NCI-H82 (cell line): ENCODE measurements at places on chromosomes 7 and 10.

- DNase-seq = no peak
Measured at GRCh38 chr7:106128836-106129235, 16.7 kb upstream of the SYPL1 start.

GRCh38 chr10:15229268-15229667 lies 60.8 kb upstream of the NMT2 start:
- no peak for DNase-seq

DNA sequence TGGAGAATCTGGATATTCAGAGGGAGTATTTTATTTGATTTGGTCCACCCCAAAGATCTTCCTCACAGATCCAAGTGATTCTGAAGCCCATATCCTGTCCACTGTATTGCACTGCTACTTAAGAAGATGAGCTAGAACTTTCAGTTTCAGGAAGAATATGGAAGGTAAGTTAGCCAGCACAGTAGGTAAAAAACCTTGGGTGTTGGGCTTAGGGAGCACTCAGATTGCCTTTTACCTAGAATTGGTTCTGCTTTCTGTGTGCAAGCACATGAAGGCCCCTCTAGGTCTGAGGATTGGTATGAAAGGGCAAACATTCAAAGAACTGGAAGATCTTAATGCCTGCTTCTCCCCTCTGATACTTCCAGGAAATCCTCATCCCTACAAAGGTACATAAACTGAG lies 146.7 kb upstream of the COL1A2 start:
- no peak for DNase-seq

GRCh38 chr10:36048236-36048635 lies 406.1 kb upstream of the FZD8 start:
- no peak for DNase-seq

DNA sequence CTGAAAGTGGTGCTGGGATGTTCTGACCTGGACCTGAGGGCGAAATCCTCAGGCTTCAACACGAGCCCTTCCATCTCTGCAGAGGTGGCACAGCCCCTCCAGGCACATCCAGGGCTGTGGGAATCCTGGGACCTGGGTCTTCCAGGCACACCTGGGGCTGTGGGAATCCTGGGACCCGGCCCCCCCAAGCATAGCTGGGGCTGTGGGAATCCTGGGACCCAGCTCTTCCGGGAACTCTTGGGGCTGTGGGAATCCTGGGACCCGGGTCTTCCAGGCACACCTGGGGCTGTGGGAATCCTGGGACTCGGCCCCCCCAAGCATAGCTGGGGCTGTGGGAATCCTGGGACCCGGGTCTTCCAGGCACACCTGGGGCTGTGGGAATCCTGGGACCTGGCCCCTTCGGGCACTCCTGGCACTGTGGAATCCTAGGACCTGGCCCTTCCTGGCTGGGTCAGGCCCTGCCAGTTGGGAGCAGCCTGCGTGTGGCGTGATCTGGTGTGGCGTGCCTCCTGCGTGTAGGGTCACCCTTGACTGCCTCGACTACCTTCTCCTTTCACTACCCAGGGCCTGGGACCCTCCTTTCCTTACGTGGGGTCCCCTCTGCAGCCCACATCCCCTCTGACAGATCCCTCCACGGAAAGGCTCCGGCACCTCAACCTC lies 124.0 kb downstream of the WDR37 start:
- no peak for DNase-seq

- peak; percentile 40 for DNase-seq
Measured at GRCh38 chr10:30868611-30869010, 163.1 kb downstream of the ZNF438 start.

- DNase-seq = peak; percentile 66
Measured at GRCh38 chr7:33062023-33062781, at the start of gene NT5C3A. Gene NT5C3A (minus strand): TSS chr7:33062776. CDS start chr7:33062705, 71 bp downstream.

- DNase-seq = no peak
Measured at GRCh38 chr7:140557069-140557468, 77.8 kb upstream of the MKRN1 start.

DNA sequence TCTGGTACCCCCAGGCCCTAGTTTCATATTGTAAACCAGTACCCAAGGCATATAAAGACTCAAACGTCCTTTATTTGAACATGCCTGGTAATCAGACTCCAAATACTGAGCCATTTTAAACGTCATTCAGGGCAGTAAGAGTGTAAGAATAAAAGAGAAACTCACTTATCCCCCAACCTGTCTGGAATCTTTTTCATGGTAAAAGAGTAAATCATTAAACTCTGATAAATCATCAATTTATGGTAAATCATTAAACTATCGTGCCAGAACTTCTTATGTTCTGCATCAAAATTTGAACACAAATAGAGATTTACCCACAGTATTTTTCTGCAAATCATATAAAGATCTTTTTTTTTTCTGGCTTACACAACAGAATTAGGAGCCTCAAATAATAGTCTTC lies 734.3 kb upstream of the POT1 start:
- no peak for DNase-seq

GRCh38 chr10:98340261-98340939 lies 72.4 kb upstream of the LOXL4 start:
- DNase-seq = no peak

GRCh38 chr7:51543801-51544553 lies 227.4 kb upstream of the COBL start:
- DNase-seq = no peak

DNA sequence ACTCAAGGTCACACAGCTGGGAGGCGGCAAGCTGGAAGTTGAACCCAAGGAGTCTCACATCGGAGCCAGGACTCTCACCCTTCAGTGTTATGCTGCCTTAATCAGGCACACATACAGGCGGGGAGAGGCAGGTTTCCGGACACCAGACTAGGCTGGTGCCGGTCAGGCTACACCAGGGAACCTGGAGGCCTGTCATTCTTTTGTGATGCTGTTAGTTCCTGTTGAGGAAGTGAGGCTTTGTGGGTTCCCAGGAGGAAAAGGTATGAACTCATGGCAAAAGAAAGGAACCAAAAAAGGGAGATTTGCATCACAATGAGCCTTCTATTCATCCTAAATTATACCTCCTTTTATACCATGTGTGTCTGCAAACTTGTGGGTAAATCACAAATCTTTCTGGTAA lies 103.8 kb downstream of the TCF7L2 start:
- no peak for DNase-seq

DNA sequence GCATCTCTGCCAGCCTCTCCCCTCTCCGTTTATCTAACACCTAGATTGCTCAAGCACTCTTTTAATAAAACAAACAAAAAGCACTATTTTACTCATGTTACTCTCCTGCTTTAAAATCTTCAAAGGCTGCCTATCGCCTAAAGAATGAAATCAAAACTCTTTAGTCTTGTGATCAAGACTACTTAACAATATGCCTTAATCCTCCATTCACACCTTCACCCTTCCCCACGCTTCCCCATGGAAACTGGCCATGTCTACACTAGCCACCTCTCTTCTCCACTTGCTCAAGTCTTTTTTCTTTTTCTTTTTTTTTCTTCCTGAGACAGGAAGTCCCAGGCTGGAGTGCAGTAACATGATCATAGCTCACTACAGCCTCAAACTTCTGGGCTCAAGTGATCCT lies 47.8 kb upstream of the TMEM213 start:
- no peak for DNase-seq

DNA sequence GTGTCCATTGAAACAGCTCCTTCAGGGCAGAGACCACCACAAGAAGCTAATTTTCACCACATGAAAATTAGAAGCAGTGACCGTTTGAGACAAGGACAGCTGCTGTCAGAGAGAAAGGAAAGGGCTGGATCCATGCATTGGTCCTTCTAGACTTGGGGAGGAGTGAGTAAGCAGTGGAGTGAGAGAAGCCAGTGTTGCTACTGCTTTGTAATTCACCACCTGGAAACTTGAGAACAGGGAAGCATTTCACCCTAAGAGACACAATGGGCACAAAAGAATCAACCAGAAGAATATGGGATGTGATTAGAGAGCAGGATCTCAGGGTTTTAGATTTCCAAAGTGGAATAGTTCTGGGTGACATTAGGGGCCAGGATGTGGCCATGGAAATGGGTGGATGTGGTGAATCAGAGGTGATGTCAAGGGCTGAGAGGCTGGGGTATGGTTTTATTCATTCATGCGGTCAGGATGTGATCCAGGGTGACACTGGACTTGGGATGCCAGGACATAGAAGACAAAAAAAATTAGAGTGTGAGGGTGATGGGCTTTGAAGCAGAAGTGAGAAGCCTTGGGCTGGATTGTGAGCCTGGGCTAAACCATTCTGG lies 61.6 kb downstream of the DENND11 start:
- no peak for DNase-seq

DNA sequence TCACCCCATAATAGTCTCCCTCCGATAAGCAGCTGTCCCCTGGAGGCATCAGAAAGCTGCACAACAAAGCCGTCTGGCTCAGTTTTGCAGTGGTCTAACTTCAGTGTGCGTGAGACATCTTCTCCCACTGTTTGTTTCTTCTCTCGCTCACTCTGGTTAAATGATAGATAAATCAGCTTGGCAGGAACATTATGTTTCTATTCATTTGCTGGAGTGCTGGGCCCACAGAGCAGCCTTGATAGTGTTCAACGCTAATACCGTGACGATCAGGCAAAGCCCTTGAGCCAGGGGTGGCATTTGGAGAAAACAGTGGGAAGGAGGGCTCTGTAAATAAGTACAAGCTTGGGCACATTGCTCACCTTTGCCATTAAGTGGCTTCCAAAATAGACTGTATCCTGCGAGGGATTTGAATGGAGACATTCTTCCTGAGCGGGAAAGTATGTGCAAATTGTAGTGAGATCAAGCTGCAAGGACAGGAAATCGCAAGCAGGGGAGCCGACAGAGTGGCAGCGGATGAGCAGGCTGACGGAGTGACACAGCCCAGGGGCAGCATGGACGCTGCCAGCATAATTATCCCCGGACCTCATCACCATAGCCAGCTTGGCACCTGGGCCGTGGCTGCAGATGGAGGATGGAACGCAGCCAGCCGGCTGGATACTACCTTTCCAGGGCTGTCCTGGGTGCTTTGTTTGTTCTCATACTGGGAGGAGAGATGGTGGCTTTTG lies 256.8 kb upstream of the FZD8 start:
- DNase-seq = no peak

DNA sequence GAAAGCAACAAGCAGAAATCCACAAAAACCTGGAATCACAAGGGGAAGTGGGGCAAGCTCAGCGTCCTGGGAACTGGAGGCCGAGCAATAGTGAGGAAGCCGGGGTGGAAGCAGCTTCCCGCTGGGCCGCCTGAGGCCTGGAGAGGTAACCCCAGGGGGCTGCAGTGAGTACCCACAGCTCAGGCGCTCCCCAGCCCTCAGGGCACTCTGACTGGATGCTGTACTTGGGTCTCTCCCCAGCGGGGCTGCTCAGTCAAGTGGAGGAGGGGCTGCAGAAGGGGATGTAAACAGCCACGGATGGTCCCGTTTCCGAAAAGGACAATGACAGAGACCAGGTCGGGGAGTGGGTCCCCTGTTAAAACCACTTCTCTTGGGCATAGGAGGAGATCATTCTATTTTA lies 50.3 kb downstream of the SLIT1 start:
- no peak for DNase-seq

DNA sequence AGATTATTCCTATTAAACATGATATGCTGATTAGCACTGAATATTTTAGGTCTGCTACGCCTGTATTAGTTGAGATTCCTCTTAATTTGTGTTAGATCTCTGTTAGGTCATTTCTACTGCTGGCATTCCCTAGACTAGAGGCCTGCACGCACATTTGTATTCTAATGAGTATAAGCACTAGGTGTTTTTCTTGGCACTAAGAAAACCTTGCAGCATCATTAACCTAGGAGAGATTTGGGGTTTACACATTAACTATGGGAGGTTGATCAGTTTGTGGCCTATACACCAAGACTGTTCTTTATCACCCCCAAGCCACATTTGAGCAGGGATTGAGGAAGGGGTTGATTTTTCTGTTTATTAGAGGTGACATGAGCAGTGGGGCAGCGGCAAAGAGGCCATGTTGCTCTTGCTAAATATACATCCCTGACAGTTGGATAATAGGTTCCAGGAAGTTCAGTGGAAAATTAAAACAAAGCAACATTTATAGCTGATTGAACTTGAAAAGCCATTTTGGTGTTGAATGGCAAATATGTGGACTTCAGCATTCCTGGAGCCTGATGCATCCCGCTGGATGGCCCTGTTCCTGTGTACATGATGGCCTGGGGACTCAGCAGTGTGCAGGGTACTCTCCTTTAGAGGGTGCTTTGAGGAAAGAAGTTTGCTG lies 65.2 kb downstream of the GBF1 start:
- no peak for DNase-seq

DNA sequence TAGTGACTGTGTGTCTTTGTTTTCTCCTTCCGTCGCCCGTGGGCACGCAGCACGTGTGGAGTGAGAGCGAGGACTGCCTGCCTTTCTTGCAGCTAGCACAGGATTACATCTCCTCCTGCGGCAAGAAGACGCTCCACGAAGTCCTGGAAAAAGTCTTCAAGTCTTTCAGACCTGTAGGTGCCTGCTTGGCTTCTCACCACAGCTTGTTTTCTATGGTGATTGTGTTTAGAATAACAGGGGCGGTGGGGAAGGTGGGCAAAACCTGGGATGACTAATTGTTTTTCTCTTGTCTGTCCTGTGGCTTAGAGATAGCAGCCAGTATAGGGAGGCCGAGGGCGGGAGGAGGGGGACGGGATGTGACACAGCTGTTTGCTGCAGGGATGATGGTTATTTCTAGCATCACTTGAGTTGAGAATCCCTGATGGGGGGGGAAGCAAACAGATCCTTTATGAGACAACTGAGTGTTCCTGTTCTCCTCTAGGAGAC lies 11.4 kb downstream of the MTURN start:
- peak; percentile 29 for DNase-seq

DNA sequence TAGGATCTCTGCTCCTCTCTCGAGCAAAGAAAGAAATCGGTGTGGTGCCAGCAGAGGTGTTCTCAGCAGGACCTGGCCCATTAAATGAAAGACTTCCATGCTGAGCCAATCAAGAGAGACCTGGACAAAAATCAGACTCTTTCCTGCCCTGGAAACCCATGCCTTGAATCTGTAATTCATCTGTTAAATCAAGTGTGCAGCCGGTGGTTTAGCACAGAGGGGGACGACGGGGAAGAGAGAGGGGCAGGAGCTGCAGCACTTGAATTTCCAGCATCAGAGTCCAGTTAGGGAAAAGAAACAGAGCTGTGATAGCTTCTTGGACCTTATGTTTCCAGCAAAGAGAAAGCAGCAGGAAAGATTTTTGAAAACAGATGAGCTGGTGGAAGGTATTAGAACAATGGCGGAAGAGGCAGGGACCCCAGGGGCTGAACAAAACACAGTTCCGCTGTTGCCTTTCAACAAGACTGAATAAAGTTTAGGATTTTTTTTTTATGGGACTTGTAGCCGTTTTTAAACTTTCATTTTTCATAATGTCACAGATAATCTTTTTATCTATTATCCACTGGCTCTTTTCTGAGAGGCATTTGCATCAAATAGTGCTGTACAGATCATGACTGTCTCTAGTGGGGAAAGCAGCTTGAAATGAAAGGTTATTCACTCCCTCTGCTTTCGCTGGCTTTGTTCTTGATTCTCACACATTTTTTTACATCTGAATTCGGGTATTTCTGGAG lies 543.6 kb upstream of the GALNT17 start:
- no peak for DNase-seq
